ENCODE measurements at places on chromosomes 4 and X.

DNA sequence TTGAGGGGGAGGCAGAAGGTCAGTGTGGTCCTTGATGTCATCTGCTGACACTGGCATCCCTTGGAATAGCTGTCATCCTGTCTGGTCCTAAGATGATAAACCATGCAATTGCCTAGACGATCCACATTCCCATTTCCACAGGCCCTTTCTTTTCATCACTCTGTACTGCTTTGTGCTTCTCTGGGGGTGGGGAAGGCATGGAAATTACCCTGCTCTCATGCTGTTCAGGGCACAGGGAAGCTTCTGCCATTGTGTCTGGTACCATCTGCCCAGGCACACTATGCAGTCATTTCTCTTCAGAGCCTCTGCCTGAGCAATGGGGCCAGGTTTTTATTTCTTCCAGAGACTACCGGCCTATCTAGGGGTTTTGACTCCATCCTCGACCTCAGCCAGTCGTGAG lies 49.7 kb upstream of the ELOVL6 start:
- no peak for DNase-seq

DNA sequence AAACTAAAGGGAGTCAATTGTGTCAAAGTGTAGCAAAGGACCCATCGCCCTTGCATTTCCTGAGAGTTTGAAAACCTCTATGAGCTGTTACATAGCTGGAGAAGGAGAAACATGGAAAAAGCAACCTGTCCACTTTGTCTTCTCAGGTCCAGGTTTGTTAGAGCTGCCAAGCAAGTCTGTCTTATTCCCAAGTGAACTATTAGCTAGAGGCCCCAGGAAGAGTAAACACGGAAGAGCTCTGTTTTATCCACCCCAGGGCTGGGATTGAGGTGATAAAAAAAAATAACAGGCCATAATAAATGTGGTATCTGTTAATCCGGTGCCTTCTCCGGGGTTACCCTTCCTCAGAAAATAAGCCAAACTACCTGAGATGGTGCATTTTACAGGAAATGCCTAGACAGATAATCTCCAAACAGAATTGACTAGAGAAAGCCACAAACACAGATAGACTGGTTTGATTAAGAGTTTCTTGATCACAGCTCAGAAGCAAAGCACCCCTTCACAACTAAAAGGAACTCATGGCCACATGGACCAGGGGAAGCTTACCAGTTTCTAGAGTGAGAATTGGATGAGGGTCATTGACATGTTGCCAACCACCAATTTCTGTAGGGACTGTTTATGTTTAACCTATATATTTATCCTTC lies 35.9 kb upstream of the RELL1 start:
- DNase-seq, result no peak

- DNase-seq, result peak; percentile 63
Measured at GRCh38 chrX:54439960-54440871, at the start of gene TSR2. Gene TSR2, plus strand, starts transcription at chrX:54440404. Its CDS starts 18 bp downstream, at chrX:54440422.

DNA sequence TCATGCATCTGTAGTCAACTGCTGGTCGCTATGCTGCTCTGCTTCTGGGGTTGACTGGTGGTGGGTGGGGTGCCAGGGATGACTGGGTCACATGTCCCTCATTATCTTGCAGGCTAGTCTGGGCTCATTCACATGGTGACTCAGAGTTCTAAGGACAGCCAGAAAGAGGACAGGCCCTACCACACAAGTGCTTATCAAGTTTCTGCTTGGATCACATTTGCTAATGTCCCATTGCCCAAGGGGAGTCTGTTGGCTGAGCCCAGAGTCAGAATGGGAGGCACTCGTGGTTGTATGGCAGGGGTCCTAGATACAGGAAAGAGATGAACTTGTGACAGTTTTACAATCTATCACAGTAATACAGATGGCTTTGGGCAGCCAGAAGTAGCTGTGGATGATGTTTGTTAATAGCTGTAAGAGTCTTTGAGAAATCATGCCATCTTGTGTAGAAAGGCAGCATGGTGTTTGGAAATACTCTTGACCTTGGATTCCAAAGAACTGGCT lies 221.3 kb downstream of the GPAT3 start:
- no peak for DNase-seq

GRCh38 chr4:98245226-98245625 lies 16.0 kb upstream of the RAP1GDS1 start:
- DNase-seq, result no peak

DNA sequence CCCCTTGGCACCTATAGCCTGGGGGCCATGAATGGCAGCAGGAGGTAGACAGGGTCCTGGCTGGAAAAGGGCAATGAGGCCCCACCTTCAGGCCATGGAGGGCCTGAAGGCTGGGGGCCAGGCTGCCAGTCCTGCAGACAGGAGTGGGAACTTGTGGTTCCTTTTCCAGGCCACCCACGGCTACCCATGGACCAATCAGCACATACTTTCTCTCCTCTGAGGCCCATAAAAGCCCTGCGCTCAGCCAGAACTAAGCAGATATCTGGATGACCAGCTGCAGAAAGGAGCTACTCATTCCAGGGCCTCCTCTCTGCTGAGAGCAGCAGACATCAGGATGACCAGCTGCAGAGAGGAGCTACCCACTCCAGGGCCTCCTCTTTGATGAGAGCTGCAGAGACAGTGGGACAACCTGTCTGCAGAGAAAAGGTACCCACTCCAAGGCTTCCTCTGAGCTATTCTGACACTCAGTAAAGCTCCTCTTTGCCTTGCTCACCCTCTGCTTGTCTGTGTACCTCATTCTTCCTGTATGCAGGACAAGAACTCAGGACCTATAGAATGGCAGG lies 67.2 kb downstream of the NAA11 start:
- no peak for DNase-seq

DNA sequence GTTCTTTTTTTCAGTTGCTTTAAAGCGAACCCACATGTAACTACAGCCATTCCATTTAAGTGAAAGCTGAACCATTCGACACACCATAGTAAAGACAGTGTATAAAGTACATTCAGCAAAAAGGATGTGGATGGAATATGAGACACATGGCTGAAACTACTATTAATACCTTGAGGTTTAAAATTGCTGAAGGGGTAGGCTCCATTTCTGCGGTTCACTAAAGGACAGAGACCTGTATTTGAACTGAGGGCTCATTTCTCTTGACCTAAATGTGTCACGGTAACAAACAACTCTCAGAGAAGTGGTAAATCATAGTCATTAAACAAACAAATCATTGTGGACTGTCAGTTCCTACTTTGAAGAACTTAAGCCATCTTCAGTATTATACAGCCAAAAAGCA lies 1085.6 kb upstream of the TENM3 start:
- DNase-seq, result no peak

- no peak for DNase-seq
Measured at GRCh38 chr4:162921178-162921785, 245.4 kb downstream of the NAF1 start.

GRCh38 chrX:26352891-26353430 lies 137.0 kb downstream of the MAGEB5 start:
- no peak for DNase-seq

DNA sequence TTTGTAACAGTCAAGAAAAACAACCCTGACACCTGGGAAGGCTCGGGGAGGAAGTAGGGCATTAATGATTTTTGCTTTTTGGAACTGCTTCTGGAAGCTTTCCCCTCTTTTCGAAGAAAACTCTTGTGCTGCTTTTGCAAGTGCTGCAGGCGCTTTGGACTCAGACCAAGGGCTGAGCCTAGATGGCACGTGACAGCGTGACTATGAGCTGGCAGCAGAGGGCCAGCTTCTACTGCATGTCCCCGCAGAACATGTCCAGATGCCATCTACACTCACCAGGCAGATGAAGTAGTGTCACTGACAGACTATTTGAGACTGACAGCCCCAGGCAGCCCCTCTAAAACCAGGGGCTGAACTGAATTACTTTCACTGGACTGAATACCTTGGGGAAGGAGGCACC lies 6.2 kb downstream of the NR0B1 start:
- no peak for DNase-seq

DNA sequence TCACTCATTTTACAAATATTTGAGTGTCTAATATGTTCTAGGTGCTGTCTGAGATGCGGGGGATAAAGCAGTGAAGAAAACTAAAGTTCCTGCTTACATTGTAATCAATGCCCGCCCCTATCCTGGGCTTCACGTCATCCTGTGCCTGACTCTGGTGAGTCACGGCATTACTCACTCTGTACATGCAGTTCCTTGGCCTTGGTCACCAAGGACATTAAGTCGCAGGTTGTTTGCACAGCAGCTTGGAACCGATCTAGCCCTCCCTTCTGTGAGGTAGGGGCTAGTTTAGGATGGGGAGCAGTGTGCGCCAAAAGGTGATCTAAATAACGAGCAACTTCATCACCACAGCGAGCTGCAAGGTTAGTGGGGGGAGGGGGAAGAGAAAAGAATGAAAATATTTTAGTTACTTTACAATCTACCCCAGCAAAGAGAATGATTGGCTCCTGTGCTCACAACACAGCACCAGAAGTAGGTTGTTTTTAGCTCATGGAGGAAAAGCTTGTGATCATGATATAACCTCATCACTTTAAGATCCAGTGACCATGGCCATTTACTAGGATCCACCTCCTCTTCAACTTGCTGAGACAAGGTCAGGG lies 48.0 kb upstream of the HDAC8 start:
- DNase-seq, result no peak

DNA sequence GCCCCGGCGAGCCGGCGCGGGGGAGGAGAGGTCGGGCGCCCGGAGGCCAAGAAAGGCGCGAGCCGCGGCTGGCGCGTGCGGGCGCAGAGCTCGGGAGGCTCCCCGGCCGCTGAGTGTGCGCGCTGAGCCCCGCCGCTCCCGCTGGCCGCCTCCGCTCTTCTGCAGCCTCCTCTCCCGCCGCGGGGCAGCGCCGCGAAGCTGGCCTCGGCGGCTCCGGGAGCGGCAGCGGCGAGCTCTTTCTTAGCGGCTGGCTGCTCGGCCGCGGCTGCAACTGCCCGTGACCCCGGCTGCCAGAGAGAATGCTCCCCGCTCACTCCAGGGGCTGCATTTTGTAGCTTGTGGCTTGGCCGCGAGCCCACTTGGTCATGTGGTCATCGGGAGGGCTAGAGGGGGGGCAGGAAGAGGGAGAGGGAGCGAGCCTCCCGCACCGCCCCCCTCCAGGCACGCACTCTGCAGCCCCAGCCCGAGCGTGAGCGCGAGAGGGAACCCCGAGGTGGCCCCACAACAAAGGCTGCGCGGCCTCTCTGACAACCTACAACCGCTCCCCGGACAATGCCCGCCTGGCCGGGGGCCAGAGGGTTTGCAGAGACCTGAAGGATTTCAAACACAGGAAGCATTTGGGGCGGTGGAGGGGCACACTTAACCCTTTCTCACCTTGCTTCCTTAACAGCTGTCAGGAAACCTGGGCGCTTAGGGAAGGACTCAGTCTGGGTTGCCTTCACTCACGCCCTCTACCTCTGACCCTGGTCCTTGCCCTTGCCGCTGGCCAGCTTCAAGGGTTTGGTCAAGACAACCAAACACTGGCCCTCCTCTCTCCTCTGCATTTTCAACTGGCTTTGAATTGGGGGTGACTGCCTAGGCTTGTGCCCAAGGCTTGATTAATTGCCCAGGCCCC lies at the start of gene APLN:
Gene APLN, minus strand, starts transcription at position 305 of the 895 bp plus-strand sequence. CDS start 326 bp downstream, outside the sequence.
- DNase-seq, result no peak

- no peak for DNase-seq
Measured at GRCh38 chrX:153353416-153353815, 19.5 kb downstream of the ZNF275 start.

DNA sequence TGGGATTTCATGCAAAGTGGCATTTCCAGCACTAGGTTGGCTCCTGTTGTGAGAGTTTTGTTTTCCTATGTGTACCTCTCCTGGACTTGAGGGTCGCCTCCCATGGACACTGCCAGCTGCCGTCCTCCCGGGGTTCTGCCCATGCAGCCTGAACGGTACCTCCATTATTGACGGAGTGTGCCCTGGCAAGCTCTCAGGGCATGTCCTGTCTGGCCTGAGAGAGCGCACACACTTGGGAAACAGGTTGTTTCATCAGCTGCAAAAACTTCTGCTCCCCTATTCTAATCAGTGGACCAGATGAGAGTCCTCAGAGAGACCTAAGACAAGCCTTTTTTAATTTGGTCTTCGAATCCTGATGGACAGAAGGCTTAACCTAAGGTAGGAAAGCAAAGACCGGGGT lies 56.6 kb upstream of the HOPX start:
- no peak for DNase-seq

GRCh38 chrX:27883468-27884092 lies 75.8 kb downstream of the MAGEB10 start:
- DNase-seq, result no peak

DNA sequence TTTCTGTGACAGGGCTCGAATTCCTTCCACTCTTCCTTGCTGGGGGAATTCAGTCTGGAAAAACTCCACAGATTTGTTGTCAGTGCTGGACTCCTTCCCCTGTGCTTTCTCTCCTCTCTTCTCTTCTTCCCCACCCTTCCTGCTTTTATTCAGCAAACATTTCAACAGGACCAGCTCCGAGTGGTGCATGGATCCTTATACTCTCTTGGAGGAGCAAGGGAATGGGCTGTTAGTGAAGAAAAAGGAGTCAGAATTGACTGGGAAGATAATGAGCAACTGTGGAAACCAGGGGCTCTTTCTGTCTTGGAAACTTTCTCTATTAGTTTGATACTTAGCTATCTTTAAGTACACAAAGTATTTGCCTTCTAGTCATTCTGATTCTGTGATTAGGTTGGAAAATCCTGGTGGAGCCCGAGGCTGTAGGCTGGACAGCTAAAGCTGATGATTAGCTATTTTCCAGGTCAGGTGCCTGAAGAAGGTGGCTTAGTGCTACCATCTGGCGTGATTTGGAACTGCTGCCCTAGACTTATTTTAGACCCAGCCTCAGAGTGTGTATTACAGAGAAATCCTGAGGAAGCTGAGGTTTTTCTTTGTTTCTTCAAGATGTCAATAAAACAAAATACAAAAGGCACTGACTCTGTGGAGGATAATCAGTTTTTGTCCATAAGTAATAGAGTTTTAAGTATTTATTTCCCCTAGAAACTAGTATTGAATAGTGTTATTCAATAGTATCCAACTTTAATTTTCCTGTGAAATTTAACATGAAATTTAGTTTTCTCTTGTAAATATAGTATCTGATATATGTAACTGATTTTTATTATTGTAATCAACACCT lies 38.4 kb downstream of the NAP1L5 start:
- no peak for DNase-seq

DNA sequence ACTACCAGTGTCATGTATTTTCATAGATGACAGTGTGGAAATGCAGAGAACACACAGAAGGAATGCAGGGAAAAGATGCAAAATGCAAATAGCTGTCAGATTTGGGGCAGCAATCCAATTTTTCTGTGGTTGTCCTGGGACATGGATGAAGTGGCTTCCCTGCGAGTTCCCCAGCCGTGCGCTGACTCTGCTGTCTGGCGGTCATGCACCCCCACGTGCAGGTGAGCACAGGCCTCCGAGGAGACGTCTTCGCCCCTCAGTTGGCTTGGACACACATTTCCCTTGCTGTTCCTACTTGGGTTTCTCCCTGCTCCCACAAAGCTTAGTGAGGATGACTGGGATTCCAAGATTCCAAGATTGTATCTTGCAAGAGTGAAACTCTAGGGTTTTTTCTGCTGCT lies 24.4 kb downstream of the BLOC1S4 start:
- no peak for DNase-seq

- DNase-seq, result no peak
Measured at GRCh38 chrX:12892716-12893115, 13.7 kb upstream of the TLR8 start.
